ENCODE measurements at places on chromosomes 11 and 22. TPM values are rescaled to one million over a fixed set of nuclear protein-coding genes. Genes with fewer than 3 reads are reported as not detected.

DNA sequence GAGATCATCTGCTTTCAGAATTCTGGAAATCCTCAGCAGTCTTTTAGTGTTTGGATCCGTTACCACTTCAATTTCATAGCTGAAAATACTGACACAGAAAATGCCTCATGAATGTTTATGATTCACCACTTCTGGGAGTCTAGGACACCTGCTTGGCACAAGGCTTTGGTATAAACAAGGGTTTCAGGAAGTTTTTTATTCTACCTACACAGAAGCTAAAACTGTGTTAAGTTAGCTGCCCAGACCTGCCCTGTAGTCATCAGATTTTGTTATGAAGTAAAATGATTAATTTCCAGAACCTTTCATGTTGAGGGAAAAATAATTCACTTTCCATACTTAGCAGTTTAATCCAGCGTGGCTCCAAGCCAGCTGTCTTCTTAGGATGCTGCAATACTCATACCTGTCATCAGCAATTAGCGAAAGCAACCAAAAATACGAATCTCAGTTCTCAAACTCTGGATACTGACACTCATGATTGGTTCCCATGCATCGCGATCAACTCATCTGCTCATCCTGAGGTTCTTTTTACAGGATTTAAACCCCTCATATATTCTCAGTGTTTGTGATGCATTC, 458.5 kb upstream of the CCDC90B start:
- no peak for DNase-seq

DNA sequence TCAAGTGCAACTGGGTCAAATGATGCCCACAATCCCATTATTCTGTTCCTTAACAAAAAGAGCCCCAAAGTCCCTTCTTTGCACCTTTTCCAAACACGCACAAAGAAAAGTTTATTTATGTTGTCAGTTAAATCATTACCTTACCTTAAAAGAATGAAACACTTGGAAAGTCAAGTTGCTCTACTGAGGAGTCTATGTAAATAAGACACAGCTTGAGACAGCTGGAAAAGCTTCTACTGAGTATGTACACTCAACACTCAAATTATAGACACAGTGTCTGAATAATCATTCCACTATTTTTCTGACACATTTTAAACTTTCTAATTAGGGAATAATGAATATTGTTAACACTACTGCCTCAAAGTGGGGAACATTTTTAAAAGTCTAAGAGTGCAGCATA, 21.6 kb upstream of the PHLDA2 start:
- DNase-seq = no peak

DNA sequence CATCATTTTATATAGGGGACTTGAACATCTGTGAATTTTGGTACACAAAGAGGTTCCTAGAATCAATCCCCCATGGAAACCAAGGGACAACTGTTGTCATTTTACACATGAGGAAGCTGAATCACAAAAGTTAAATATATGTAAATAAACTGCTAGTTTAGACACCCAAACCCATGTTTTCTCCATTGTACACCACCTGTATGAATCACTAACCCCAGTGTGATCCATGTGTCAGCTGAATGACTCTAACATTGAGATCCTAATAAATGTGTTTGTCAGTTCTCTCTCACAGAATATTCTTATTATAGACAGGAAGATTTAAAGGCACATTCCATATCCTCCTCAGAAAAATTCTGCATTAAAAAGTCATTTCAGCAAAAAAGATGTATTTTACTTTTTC, 83.3 kb downstream of the ATG16L2 start:
- DNase-seq = no peak

- DNase-seq = no peak
Observed at GRCh38 chr11:27470166-27470565, 2.4 kb downstream of the LGR4 start.

DNA sequence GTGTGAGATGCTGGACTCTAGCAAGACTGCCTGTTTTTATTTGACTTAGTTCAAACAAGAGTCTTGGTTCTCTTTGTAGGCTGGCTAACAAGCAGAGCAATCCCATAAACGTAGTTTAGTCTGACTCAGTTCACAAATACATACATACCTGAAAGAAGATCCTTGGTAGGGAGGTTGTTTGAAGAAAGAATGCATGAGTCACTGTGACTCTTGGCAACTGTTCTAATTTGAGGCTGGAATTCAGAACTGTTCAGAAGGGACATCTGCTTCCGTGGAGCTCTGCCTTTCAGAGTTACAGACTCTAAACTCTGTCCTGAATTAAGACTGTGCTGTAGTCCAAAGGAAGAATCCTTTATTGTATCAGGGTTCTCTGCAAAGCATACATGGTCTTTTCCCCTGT, 32.2 kb downstream of the C2CD3 start:
- peak; percentile 38 for DNase-seq

- no peak for DNase-seq
Observed at GRCh38 chr11:47967577-47968525, 12.5 kb upstream of the PTPRJ start.

DNA sequence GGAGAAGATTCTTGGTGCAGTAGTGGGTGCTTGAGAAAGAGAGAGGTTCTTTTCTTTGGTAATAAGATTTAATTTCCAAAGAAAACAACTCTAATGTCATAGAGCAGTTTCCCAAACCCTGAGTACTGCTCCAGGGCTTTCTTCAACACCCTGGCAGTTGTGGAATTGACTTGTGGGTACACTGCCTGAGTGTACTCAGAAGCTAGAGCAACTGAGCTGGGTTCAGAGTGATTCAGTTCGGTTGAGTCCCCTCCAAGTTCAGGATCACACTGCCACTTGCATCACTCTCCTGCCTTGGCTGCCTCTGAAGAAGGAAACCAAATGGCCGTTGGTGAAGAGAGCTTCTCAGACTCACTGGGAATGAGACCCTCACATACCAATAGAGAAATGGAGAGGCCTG, 5.3 kb downstream of the DMC1 start:
- no peak for DNase-seq

DNA sequence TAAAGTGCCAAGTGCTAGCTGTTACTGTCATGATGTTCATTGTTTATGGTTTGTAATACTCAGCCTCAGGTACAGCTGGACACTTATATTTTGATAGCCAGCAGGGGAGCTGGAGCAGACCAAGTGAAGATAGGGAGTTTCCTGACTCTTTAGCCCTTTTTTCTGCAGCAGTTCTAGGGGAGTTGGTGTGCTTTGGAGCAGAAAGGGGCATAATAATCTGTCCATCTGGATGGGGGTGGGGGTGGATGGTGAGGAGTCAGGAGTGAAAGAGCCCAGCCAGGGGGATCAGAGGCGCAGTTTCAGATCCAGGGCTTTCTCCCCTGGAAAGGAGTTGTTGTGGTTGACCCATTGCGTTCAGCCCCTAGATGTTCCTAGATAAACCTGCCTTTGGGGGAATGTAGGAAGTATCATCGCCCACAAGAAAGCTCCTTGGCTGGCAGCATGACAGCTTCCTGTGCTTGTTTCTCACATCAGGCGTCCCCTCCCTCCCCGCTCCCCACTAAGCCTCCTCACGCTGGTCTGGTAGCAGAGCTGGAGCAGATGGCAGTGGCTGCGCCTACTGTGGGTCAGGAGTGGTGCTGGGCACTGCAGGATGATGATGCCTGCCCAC, 41.9 kb downstream of the MED15 start:
- DNase-seq = no peak

- DNase-seq = no peak
Observed at GRCh38 chr11:80816454-80816847, 1375.6 kb upstream of the TENM4 start.

GRCh38 chr11:128346804-128347203, 240.6 kb downstream of the ETS1 start:
- no peak for DNase-seq

GRCh38 chr11:72040491-72041363, 39.6 kb downstream of the NUMA1 start:
- peak; percentile 98 for DNase-seq

GRCh38 chr11:117999354-117999993, 13.3 kb downstream of the IL10RA start:
- no peak for DNase-seq

DNA sequence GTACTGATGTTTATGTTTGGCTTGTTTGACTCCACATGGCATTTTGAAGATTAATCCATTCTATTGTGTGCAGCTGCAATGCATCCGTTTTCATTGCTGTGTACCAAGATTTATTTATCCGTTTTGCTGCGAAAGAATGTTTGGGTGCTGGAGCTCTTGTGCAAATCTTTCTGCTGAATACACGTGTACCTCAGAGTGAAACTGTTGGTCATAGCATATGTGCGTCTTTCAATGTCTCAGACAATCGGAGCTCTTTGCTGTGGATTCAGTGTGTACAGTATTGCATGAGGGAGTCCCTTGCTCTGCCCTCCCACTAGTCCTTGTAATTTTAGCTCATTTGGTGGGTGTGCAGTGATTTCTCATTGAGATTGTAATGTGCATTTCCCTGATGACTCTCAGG, 545.4 kb downstream of the TBC1D22A start:
- DNase-seq = no peak

DNA sequence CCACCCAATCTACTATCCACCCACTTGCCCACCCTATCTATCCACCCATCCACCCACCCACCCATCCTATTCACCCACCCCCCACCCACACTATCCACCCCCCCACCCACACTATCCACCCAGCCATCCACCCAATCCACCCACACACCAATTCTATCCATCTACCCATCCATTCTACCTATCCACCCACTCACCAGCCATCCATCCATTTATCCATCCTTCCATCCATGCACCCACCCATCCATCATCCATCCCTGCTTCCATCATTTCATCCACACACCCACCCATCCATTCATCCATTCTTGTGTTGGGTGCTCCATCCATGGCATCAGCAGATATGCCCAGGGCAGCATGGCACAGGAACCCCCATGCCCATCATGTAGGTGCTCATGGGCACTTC, 1206.6 kb downstream of the BRD1 start:
- DNase-seq = no peak

DNA sequence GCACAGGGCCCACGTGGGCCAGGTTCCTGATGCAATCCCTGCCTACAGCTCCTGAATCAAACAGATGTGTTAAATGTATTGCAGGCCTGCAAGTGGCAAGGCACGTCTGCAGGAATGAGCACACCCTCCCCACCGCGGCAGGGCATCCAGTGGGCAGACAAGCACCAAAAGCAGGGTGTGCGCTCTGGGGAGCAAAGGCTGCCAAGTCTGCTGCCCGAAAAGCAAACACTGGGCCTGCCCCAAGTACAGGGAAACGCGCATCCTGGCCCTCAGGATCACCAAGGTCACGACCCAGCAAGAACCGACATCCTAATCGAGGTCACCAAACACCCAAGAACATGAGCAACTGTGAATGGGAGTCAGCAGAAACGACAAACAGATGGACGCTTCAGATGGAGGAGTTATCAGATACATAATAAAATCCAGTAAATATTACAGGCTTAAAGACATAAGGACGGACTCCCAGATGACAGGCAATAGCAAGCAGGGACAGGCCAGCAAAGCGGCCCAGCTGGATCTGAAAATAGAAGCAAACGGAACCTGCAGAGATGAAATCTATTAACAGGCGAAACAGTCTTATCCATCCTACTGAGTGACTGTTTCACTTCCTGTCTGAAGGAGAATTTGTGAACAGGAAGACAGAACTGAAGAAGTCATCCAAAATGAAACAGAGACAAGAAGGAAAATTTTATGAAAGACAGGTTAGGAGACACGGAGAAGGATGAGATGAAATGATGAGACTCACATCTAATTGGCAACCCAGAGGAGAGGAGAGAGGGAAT, 26.7 kb downstream of the CARS1 start:
- DNase-seq = no peak

DNA sequence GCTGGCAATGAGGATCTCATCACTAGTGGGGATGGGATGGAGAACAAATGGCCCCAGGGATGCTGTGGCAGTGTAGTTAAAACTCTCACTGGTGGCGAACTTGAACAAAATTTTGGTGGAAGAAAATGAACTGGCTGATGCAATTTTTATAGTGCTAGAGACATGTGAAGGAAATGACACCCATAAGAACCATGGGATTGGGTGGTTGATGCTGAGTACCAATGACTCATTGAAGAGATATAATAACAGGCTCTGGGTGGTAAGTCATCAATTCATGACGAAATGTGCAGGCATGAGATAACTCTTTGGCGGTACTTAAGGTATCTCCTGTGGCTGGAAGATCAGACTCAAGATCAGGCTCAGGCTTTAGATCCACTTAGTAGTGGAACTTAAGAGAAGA, 172.9 kb upstream of the DDI1 start:
- no peak for DNase-seq

DNA sequence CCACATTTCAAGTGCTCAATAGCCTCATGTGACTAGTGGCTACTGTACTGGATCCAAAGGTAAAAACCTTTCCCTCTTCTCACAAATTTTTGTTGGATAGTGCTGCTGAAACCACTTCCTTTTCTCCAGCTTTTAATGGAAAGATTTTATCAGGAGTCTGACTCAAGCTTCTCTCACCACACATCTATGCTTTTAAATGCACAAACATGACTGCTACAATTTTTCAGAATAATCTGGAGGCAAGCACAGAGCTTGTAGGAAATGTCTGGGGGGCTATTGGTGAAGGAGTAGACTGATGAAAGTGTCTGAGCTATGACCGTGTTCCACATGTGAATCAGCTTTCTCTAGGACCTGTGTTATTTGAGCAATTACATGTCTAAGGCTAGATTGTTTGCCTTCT, 101.1 kb upstream of the FAT3 start:
- DNase-seq = no peak

DNA sequence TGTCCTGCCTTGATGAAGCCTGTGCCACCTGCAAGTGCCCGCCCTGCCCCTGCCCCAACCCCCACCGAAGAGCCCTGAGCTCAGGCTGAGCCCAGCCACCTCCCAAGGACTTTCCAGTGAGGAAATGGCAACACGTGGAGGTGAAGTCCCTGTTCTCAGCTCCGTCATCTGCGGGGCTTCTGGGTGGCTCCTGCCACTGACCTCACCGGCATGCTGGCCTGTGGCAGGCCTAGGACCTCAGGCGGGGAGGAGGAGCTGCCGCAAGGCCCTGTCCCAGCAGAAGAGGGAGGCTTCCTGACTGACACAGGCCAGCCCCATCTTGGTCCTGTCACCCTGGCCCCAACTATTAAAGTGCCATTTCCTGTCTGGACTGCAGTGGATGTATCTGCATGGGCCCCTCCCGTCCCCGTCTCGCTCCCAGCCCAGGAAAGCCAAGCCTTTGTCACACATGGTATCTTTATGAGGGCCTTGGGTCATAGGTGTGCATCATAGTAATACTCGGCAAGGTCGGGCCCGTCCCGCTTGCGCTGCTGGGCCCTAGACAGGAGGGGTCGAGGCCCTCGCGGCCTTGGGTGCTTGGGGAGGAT, 882 bp downstream of the FREY1 start:
- DNase-seq = no peak

DNA sequence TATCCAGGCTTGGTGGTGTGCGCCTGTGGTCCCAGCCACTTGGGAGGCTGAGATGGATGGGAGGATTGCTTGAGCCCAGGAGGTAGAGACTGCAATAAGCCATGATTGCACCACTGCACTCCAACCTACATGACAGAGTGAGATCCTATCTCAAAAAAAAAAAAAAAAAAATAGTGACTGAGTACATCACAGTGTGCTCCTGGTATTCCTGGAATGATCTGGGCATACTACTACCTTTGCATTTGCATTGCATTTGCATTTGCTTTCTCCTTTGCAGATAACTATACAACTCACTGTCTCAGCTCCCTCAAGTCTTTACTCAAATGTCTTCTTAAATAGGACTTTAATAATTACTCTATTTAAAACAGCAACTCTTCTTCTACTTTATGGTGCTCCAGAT, 51.8 kb downstream of the DLG2 start:
- no peak for DNase-seq

GRCh38 chr22:24985826-24986214, 33.3 kb downstream of the KIAA1671 start:
- no peak for DNase-seq

Gene NAV2
- total RNA-seq = 14.5 TPM

Gene IGLL5
- total RNA-seq = not detected

Gene TAF6L
- 19.7 TPM for total RNA-seq

Gene RTCB
- 212 TPM for total RNA-seq

Gene LDHAL6A
- not detected for total RNA-seq

Gene CYP2D6
- 0.21 TPM for total RNA-seq
